Stimulated activated CD4-positive, alpha-beta T cell treated with anti-CD3 and anti-CD28 coated beads, Interleukin-1b, Interleukin-23, amount 100 ng/mL, for 1 hour (primary cell): ENCODE measurements at places on chromosomes 2 and 18.

GRCh38 chr2:22382479-22383169, 1002.4 kb upstream of the KLHL29 start:
- no peak for DNase-seq

- DNase-seq = no peak
These were observed 134.9 kb downstream of the ZAP70 start for GRCh38 chr2:97848306-97848705.

GRCh38 chr2:121128741-121129659, 156.0 kb downstream of the TFCP2L1 start:
- DNase-seq = no peak

DNA sequence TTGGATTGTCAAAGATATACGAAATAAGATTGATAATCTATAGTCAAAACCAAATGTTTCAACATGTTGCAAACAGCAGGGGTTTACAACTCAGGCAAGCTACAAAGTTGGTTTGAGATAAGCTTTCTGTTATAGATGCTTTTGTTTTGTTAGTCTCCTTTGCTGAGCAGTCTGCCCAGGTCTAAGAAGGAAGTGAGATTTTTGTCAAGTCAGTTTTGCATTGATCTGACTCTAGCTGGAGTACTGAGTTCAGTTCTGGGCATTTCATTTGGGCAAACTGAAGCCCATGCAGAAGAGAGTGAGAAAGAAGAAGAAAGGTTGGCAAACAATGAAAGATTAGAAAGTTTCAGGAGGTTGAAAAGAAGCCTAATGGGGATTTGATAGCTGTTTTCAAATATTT, 983.0 kb upstream of the SLC39A10 start:
- DNase-seq = no peak

- no peak for DNase-seq
These were observed 175.6 kb downstream of the ARL6IP6 start for GRCh38 chr2:152894051-152894450.

DNA sequence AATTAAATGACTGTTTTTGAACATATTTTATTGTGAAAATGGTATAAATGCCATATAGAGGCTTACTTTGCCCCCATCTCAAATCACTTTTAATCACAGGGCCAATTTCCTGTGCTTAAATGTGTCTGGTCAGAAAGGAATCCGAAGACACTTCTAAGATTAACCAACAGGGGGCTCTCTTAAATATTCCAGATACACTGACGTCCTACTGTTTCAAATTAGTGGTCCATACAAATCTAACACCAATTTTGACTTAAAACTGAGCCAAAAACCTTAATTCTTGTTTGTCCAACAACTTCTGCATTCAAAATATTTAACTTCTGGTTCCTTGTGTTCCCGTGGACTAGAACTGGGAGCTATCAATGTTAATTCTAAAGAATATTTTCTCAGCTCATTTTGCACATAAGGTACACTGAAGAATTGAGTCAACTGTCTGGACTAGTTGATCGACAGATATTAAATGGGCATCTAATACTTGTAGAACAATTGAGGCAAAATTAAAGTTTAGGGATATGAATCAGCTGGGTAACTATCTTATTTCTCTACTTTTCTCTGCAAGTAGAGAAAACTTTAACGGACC, 557.5 kb downstream of the ARHGAP15 start:
- no peak for DNase-seq

GRCh38 chr18:48488388-48488850, 50.4 kb upstream of the CTIF start:
- DNase-seq = no peak
